Omental fat pad (tissue), 4 donors: ENCODE measurements at places on chromosomes 16 and 17.

GRCh38 chr17:66487981-66488468 is 185.6 kb downstream of the PRKCA start:
- DNase-seq, result no peak

DNA sequence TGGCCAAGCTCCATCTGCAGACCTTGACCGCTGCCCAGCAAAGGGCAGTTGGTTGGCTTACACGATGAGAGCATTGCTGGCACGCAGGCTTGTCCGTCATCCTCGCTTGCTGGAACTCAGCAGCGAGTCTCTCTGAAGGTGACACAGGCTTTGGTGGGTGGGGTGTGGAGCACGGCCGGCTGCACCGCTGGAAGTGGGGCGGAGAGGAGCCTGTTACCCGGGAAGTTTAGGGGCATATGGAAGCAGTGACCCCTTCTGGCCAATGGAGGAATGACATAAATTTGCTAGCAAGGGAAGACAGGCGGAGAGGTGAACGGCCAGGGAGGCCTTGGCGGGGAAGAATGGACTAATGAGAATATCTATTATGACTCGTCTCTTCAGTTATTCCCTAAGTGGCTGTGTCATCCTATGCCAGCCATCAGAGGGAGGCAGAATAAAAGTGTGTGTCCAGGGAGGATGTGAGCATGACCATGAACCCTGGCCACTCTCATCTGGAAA is 65.9 kb upstream of the SDK2 start:
- DNase-seq, result peak; percentile 44

DNA sequence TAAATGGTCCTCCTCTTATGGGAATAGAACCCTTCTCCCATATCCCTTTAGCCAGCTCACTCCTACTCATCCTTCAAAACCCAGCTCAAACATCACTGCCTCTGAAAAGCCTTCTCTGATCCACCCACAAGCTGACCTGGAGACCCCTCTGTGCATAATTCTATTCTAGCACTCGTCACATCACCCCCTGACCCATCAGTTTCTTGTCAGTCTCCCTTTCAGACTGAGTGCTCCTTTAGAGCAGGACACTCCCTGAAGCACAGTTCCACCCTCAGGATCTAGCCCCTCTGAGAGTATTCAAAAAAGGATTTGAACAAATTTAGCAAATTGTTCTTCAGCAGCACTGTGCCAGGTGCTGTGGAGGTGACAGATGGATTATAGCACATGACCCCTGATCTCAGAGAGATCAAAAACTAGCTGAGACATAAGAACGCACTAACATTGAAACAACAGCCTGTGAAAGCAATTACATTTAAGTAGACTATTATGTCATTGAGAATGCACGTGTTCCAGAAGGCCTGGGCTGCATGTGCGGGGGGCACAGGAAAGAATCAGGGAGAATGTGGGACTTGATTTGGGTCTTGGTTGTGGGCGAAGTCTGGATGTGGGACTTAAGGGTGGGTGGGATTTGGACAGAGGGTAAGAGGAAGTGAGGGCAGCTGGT is 43.5 kb downstream of the MRPS23 start:
- DNase-seq, result no peak

- no peak for DNase-seq
These were observed 196.6 kb downstream of the SNX29 start for GRCh38 chr16:12173121-12173520.
